ENCODE measurements at places on chromosomes 2 and 18.

DNA sequence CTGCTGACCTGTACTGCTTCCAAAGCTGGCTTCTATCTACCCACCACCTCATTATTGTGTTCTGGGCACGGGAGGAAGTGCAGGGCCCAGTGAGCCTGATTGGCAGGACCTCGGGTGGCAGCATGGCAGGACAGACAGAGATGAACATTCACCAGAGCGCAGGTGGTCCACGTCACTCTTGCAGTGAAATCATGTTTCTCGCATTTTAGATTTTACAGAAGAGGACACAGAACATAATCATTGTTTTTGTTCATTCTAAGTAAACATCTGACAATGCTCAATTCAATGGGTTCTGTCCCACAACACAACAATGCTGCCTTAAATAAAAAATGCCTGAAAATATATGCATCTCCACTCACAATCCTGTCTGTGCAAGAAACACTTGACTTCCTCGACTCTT, 11.5 kb upstream of the BIN1 start:
- no peak for DNase-seq

- no peak for DNase-seq
These were observed 78.9 kb downstream of the AAK1 start for GRCh38 chr2:69564604-69565003.

GRCh38 chr2:75582840-75583239, 22.1 kb upstream of the EVA1A start:
- DNase-seq = no peak

- DNase-seq = no peak
These were observed 779.4 kb upstream of the ZEB2 start for GRCh38 chr2:145299368-145299767.

- no peak for DNase-seq
These were observed 18.5 kb downstream of the GKN1 start for GRCh38 chr2:68992933-68993332.
